Activated naive CD4-positive, alpha-beta T cell (primary cell): ENCODE measurements at places on chromosomes 5 and 9.
A peak's percentile ranks its signal among the peaks of the same experiment; 100 is the strongest.

- DNase-seq = no peak
Measured at GRCh38 chr5:116411101-116411571, 163.5 kb downstream of the SEMA6A start.

GRCh38 chr5:9716838-9717281, 86.7 kb upstream of the TAS2R1 start:
- no peak for DNase-seq

DNA sequence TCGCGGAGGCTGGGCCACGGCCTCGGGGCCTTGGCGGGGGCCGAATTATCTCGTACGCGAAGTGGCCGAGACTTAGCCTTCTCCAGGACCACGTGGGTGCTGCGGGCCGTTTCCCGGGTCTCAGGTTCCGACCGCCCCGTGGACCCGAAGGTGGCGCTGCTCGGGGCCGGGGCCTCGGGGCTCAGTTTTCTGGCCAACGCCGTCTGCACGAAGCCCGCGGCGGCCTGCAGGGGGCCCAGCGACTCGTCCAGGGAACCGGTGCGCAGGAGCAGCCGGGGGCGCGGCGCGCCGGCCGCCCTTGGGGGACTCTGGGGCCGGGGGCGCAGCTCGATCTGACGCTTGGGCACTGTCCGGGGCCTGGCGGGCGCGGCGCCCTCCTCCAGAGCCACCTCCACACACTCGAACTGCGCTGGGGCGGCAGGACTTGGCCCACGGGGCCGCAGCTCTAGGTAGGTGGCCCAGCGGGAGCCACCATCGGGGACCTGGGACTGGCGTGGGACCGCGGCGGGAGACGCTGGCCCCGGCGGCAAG, 716 bp downstream of the PROB1 start:
- no peak for DNase-seq

GRCh38 chr9:94630281-94630680, 9.0 kb downstream of the FBP1 start:
- DNase-seq = no peak

- DNase-seq = no peak
Measured at GRCh38 chr5:848671-849111, 2.1 kb downstream of the ZDHHC11 start.

GRCh38 chr5:143474616-143475015, 71.1 kb upstream of the NR3C1 start:
- DNase-seq = no peak

GRCh38 chr5:119291877-119292276, 63.9 kb upstream of the TNFAIP8 start:
- DNase-seq = no peak

GRCh38 chr5:3024976-3025375, 273.5 kb upstream of the IRX2 start:
- DNase-seq = no peak

GRCh38 chr5:38739011-38739704, 106.7 kb upstream of the OSMR start:
- DNase-seq = no peak

- DNase-seq = no peak
Measured at GRCh38 chr5:125176005-125176390, 429.6 kb upstream of the ZNF608 start.

- DNase-seq = peak; percentile 3
Measured at GRCh38 chr9:100473276-100474081, 530 bp downstream of the TMEFF1 start.

GRCh38 chr9:89814340-89815040, 209.7 kb downstream of the GADD45G start:
- DNase-seq = no peak

DNA sequence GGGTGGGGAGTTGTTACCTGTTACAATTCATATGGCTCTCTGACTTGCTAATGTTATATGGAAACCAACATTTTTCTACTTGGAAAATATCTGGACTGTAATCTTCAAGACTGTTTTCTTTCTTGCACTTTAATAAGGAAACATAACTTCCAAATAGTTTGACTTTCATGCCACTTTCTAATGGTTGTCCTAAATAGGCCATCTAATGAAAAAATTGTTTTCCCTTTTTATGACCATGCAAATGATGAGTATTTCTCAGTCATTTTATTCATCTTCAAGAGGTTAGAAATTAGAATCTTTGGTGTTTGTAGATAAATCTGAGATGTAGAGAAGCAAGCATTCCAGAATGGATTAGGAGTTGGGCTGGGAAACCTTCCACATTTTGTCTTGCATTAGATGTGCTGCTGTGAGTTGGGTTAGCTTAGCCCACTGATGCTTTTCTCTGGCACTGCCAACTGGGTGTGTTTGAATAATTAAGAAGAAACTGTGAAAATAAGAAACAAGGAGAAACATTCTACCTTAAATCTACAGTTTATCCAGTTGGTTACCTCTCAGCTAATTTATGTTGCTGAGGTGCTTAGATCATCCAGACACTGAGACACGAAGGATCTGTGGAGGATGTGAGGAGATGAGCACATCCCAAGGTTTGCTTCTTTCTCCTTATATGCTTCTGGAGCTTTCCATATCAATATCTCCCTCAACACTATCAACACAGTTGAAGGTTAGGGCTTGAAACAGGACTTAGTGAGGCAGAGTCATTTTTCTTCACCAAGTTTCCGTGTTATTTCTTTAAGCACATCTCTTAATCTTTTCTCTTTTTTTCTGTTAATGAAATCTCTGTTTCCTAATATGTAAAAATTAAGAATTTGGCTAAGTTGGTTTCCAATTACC, 2.7 kb downstream of the RASGRF2 start:
- DNase-seq = no peak

DNA sequence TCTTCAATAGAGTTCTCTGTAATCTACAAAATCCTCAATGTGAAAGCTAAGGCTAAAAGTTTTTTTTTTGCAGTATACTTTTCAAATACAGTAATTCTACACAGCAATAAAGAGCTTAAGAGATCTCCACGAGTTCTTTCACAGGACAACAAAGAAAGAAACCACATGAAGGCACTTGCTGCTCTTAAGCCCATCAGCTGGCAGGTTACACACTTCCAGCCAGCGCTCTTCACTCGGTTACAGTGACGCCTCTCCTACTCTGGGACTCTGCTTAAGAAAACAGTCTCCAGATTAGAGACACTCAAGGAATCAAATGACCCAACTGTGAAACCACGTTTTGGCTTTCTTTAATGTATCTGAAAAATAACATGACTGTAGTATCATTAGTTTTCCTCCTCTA, 85.0 kb downstream of the ROR2 start:
- no peak for DNase-seq

GRCh38 chr9:109439378-109440116, 58.6 kb downstream of the PTPN3 start:
- DNase-seq = no peak

GRCh38 chr5:109230369-109230768, 179.4 kb downstream of the PJA2 start:
- no peak for DNase-seq

GRCh38 chr9:131840220-131840619, 100.3 kb upstream of the RAPGEF1 start:
- no peak for DNase-seq

GRCh38 chr9:116360989-116361388, 207.4 kb downstream of the PAPPA start:
- DNase-seq = no peak

DNA sequence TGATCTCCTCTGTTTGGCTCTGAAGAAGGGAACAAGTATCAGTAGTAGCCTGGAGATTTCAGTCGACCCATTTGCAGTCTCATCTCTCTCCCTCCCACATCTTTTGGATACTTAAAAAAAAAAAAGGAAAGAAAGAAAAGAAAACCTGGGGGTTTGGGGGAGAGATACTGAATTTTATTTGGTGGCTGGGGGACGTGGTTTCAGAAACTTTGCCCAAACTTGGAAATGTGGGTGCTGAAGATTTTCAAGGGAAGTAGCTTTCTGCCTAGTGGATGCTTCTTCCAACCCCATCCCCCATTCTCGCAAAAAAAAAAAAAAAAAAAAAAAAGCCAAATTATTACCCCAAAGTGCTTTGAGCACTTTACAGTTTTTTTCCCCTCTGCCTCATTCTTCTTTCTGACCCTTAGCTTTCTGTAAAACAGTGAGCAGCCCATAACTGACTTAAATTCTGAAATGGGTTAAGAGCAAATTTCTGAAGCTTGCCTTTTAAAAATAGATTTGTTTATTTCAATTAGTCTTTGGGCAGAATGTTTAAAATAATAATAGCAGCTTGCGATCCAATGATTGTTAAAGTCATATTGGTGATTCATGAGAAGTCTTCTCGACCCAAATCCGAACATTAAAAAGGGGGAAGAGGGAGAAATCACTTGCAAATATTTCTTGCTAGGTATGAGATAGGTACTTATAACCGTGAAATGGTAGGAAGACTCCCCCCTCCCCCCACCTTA, 894 bp downstream of the FST start:
- DNase-seq = no peak

- DNase-seq = no peak
Measured at GRCh38 chr5:56522960-56523359, 289.8 kb upstream of the ANKRD55 start.

DNA sequence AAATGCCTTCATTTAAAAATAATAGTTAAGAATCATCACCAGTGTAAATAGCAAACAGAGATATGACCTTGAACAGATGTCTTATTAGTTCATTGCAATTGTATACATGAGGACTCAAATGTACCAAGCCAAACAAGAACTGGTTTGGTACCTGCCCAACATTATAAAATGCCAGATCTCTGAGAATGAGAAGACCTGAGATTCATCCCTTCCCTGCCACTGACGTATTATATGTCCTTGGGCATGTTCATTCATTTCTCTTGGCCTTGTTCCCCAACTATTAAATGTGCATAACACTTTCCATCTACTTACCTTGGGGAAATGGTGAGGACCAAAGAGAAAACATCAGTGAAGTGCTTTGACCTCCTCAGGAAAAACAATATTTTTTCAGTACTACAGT, 33.6 kb upstream of the ERBIN start:
- no peak for DNase-seq

DNA sequence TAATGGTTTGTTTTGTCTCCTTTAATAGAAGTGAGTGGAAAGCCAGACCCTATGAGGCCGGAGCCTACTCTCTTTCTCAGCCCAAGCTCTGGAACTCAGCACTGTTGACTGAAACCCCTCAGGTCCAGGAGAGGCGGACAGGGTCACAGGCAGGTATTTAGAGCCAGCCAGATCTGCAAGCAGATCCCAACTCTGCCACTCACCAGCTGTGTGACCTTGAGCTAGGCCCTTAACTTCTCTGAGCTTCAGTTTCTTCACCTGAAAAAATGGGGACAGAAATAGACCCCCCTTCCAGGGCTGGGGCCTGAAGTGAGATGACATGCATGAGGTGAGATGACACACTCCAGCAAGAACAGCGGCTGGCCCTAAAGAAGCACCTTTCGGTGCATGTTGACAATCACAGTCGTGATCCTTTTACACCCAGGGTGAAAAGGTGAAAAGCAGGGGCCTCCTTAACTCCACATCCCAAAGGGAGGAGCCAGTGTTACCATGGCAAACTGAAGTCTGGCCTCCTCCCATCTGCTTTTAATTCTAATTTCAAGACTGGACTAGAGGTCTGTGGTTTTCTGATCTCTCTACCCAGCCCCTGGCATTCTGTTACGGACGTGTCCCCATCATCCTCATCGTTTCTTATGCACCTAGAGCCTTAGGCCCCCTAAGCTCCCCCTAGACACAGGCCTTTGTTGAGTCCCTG, 27.2 kb downstream of the MORN5 start:
- DNase-seq = no peak

DNA sequence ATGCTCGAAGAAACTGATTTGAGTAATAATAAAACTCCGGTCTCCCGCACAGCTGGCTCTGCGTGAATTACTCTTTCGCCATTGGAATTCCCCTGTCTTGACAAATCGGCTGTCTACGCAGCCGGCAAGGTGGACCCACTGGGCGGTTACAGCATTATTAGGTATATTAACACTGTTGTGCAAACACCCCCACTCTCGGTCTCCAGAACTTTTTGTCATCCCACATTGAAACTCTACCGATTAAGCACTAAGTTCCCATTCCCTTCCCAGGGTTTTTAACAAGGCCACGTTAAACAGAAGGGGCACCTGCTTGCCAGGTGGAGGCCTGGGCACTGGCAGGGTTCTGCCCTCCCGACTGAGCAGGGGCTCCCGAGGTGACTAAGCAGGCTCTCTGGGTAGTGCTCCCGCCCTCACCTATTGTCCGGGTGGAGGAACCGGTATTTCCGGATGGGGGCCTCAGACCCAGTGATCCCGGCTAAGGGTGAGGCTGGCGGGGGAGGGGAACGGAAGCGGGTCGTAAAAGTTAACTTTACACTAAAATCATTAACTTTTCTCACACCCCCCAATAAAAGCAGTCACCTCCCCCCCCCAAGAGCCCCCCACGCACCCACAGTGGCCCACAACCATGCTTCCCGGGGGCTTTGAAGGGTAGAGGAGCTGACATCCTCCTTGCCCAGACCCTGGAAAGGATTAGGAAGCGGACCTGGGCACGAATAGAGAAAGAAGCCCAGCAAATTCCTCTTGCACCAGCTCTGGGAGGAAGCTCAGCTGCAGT, 53.5 kb upstream of the TJP2 start:
- DNase-seq = no peak

GRCh38 chr9:37408933-37409710, 13.4 kb upstream of the GRHPR start:
- no peak for DNase-seq

- no peak for DNase-seq
Measured at GRCh38 chr9:34125681-34126206, 754 bp downstream of the DCAF12 start.

DNA sequence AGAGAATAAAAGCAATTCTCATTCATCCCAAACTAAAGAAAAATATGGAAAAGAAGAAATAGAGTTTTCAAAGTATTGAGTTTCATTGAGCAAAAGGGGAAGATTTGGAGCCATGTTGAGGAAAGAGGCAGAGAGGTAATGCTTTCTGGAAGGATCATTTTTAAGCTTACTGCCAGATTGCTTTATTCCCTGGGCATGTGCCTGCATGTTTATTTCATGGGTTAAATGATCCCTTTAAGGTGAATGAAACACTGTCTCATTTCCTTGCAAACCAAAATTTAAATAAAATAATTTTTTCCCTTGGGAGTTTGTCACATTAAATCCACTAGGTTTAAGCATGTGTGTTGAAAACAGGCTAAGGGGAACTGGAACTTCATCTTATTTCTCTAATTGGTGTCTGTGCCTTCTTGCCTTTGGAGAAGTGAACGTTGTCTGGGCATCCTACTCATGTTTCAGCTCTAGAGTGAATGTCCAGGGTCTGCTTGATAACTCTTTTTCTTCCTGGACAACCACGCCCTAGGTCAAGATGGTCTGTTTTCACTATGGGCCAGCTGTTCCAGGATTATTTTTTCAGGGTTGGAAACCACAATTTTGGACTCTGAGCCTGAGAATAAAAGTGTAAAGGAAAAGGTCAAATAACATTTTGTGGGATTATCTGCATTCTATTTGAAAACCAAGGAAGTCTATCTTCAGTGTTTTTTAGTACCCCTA, 114.1 kb upstream of the ELL2 start:
- no peak for DNase-seq
